ENCODE measurements at places on chromosomes 13 and 19.

- no peak for DNase-seq
Observed at GRCh38 chr13:36872621-36873020, 47.4 kb downstream of the SMAD9 start.

GRCh38 chr13:21796775-21797514 is 126.1 kb downstream of the FGF9 start:
- no peak for DNase-seq

- DNase-seq = no peak
Observed at GRCh38 chr13:42396901-42397655, 125.1 kb downstream of the AKAP11 start.

DNA sequence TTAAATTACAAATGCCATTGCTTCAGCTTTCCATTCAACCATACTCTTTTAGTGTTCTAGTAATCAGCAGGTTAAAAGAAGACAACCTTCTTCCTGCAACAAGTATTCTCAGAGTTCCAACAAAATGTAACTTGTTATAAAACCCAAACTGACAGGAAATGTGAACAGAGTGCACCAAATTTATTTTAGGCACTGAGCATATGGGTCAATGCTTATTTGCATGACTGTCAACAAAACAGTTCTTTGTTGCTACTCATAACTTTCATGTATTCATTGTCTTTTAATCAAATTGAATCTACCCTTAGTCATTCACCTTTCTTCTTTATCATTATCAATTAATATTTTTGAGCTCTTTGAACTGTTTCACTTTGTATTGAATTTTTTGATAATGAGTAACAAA is 554.1 kb downstream of the DACH1 start:
- no peak for DNase-seq

All from activated gamma-delta T cell treated with anti-CD3 and anti-CD28 coated beads, Interleukin-2, amount 50 U/mL, for 16 hours (primary cell).